ENCODE measurements at places on chromosomes 12 and 14.

DNA sequence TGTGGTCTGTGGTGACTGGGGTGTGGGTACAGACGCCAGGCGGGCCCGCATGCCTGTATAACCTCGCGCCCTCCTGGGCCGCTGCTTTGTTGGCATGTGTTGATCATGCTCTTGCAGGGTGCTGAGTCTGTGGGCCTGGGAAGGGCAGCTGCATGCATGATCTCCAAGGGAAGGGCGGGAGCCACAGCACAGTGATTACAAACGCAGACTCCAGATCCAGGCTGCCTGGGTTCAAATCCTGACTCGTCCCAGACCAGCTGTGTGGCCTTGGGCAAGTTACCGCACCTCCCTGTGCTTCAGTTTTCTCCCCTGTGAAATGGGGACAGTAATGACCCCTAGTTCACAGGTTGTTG lies 24.0 kb downstream of the ADGRD1 start:
- no peak for DNase-seq

DNA sequence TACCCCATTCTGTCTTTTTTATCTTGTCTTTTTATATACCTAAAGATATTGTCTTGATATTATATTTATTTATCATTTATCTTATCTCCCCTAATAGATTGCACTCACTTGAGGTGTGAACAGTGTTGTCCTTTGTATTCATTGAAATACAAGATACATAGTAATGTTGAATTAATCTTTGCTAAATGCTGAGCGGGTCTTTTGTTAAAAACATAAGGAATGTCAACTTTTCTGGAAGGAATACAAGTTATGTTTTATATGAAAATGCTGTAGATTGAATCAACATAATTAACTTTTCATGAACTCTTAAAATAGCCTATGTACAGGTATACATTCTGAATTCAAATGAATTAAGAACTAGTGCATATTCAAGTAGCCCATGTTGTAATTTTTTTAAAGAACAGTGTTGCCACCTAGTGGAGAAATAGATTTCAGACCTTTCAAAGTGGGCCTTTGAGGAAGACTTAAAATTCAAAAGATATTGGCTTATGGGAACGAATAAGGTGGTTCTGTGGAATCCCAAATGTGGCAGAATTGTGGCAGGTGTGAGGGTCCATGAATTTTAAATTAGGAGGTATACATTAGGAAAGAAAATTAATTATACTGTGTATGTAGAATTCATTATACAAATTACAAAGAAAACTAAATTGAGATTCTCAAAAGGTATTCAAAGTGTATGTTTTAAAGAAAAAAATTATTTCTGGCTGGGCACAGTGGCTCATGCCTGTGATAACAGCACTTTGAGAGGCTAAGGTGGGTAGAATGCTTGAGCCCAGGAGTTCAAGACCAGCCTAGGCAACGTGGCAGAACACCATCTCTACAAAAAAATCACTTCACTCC lies 19.1 kb downstream of the BBOF1 start:
- DNase-seq: no peak

- no peak for DNase-seq
These were observed 93.0 kb downstream of the NT5DC3 start for GRCh38 chr12:103748002-103748401.

- no peak for DNase-seq
These were observed 9.2 kb upstream of the MAP1LC3B2 start for GRCh38 chr12:116549993-116550392.

DNA sequence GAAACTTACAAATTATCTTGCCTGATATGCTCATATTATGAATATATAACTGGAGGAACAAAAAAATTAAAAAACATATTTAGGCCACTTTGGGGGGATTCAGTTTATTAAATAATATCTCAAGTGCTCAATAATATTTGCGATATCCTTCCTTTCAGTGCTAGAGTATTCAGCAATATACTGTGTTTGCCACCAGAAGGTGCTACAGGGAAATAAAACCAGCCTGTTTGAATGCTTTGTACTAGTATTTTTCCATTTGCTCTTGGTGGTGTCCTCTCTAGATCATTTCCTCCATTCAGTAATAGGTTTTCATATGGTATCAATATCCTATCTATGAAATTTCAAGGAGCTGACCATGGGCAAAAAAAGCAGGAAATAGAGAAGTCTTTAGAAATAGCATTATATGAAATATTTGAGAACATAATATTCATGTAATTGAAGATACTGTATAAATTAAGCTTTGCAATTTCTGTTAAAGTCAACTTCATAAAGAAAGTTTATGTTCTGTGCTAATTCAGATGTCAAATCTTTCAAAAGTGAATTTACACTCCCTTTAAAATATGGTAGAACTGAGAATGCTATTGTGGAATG lies 106.2 kb upstream of the NAV3 start:
- DNase-seq: no peak

- DNase-seq: no peak
These were observed 19.1 kb upstream of the DHRS7 start for GRCh38 chr14:60184146-60184904.
